Hepatocyte (in vitro differentiated cells): ENCODE measurements at places on chromosomes 6 and 20. TPM values are rescaled to one million over a fixed set of nuclear protein-coding genes. Genes with fewer than 3 reads are reported as not detected.

The OR2H2 gene
- not detected in 2 replicates for total RNA-seq

The STMND1 gene
- total RNA-seq = 0.27 TPM in 1 of 2 replicates, not detected in the other

The WFDC10B gene
- 2.6 TPM in 1 of 2 replicates, not detected in the other for total RNA-seq

The PCSK2 gene
- total RNA-seq = 1.3 and 1.4 TPM in 2 replicates

The CBLN4 gene
- 1.7 and 2.5 TPM in 2 replicates for total RNA-seq

The HRH3 gene
- total RNA-seq = not detected in 2 replicates

The HEY2 gene
- total RNA-seq = 0.47 and 0.80 TPM in 2 replicates

The MEP1A gene
- total RNA-seq = 93.4 and 94.2 TPM in 2 replicates

The NCOA5 gene
- total RNA-seq = 24.0 and 25.6 TPM in 2 replicates
